ENCODE measurements at places on chromosomes 6 and 20.

- no peak for DNase-seq
Observed at GRCh38 chr6:106125925-106126435, 39.8 kb downstream of the PRDM1 start.

- no peak for DNase-seq
Observed at GRCh38 chr6:90202156-90202555, 94.5 kb downstream of the BACH2 start.

- no peak for DNase-seq
Observed at GRCh38 chr20:37310951-37311350, 21.5 kb downstream of the MANBAL start.

- DNase-seq = no peak
Observed at GRCh38 chr6:97113170-97113569, 169.8 kb downstream of the MMS22L start.

- peak; percentile 38 for DNase-seq
Observed at GRCh38 chr6:10759884-10760329, 12.3 kb downstream of the TMEM14B start.

GRCh38 chr6:80271074-80271473 is 164.6 kb downstream of the BCKDHB start:
- no peak for DNase-seq

- no peak for DNase-seq
Observed at GRCh38 chr6:46419576-46420002, 71.7 kb downstream of the RCAN2 start.

DNA sequence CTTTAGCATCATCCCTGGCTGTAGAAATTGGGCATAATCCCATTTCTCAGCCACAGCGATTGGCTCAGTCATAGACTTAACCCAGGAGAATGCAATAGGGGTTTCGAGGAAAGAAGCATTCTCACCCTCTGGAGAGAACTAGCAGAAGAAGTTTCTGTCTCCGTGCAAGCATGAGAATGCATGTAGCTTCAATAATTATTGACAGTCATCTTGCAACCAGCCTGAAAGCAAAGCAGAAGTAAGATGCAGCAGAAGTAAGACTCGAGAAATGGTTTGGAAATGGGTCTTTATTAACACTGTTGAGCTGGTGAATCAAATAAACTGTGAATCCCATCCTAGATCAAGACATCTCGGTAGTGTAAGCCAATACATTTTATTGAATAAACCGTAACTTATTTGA is 828.8 kb upstream of the GJE1 start:
- no peak for DNase-seq

All from HFF-Myc (cell line).